Vagina (tissue), 2 donors: ENCODE measurements at places on chromosomes 7 and 10. TPM values are rescaled to one million over a fixed set of nuclear protein-coding genes. Genes with fewer than 3 reads are reported as not detected.

Gene AKR1C2
- 104 TPM for total RNA-seq

GRCh38 chr10:69638642-69639041 is 8.6 kb downstream of the FAM241B start:
- peaks cover 9% of the 10 kb centered on the region for H3K4me1 ChIP-seq
- H3K36me3 ChIP-seq, result no peaks in the 10 kb centered on the region
- no peak for DNase-seq
- no peak overlapping the region for H3K4me3 ChIP-seq
- H3K27me3 ChIP-seq, result no peaks in the 10 kb centered on the region

Gene UNCX
- total RNA-seq, result not detected

Gene NAT16
- total RNA-seq, result not detected

GRCh38 chr10:31683682-31684081 is 244.9 kb downstream of the ARHGAP12 start:
- H3K36me3 ChIP-seq, result no peaks in the 10 kb centered on the region
- H3K27ac ChIP-seq, result no peak overlapping the region
- DNase-seq, result no peak
- peaks cover 4% of the 10 kb centered on the region for H3K4me1 ChIP-seq
- H3K27me3 ChIP-seq, result no peaks in the 10 kb centered on the region

GRCh38 chr7:132677918-132678317 is 101.6 kb upstream of the PLXNA4 start:
- no peak overlapping the region for H3K27ac ChIP-seq
- no peaks in the 10 kb centered on the region for H3K36me3 ChIP-seq
- H3K27me3 ChIP-seq, result no peaks in the 10 kb centered on the region
- H3K4me3 ChIP-seq, result no peak overlapping the region
- DNase-seq, result no peak

DNA sequence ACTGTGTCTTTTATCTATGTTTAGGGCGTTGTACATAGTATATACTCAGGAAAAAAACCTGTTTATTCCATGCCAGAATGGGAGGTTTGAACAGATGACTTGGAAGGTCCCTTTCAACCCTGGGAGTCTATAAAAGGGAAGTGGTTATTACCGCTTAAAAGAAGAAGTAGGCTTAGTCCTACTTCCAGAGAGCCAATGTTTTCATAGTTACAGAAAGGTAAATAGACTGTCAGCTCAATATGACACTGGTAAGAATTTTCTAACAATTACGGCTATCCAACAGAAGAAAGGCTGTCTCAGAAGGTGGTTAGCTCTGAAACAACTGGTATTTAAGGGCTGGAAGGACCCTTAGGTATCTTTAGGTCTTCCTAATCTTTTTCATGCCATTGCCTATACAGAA is 1.1 kb upstream of the TFAM start:
- H3K27ac ChIP-seq, result peak overlapping the region; percentile 90
- peaks cover 19% of the 10 kb centered on the region for H3K4me1 ChIP-seq
- H3K27me3 ChIP-seq, result no peaks in the 10 kb centered on the region
- H3K36me3 ChIP-seq, result peaks cover 6% of the 10 kb centered on the region
- peak overlapping the region; percentile 86 for H3K4me3 ChIP-seq

- no peak for DNase-seq
- H3K36me3 ChIP-seq, result no peaks in the 10 kb centered on the region
- H3K4me3 ChIP-seq, result no peak overlapping the region
- H3K27ac ChIP-seq, result no peak overlapping the region
Observed at GRCh38 chr7:113698556-113699220, 220.1 kb downstream of the PPP1R3A start.
